Caco-2 (cell line): ENCODE measurements at places on chromosomes 12 and 14. TPM values are rescaled to one million over a fixed set of nuclear protein-coding genes. Genes with fewer than 3 reads are reported as not detected.
A peak's percentile ranks its signal among the peaks of the same experiment; 100 is the strongest.

KSR2 gene
- total RNA-seq = 0.42 and 0.66 TPM in 2 replicates

DNA sequence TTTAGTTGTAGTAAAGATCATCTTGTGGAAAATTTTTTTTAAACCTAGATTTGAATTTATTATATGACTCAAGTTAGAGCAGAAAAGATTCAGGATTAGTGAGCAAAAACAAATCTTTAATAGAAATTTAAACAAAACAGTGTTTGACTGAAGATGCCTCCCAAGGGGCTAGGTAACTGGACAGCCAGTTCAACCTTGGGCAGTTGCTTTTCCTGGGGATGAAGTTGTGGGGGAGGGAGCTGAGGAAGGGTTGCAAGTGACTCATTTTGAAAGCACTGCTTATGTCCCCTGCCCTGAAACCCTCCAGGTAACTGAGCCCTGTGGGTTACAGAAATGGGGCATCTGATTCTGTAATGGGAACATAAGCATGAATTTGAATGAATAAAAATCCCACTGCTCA is 13.1 kb downstream of the CFAP54 start:
- no peak for DNase-seq

DNA sequence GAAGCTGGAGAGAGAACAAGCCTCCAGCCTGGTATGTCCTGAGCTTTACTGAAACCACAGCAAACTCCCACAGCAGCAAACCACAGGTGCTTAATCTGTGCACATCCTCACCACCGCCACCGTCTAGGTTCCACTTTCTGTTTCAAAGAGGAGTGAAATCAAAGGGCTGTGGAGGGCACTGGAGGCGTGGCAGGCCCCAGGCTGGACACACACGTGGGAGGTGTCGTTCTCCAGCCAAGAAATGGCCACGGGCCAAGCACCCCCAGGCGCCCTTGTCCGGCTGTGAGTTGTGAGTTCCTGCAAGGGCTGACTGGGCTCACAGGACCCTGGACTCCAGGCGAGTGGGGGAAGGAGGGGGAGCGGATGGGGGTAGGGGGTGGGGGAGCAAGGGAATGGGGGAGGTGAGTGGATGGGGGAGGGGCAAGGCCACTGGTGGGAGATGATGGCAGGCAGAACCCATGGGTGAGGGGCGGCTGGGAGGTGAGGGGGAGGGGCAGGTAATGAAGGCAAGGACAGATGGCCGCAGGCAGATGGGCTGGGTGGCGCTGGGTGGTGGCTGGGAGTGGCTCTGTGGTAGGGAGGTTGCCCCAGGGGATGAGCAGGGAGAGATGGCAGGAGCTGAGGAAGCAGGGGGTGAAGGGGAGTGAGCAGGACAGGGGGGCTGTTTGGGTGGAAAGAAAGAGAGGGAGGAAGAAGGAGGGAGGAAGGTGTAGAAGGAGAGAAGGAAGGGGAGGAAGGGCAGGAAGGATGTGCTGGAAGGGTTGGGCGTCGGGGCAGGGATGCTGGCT is 86.7 kb downstream of the NCOR2 start:
- peak; percentile 58 for DNase-seq

PLEKHH1 gene
- total RNA-seq = 32.4 and 41.2 TPM in 2 replicates

APAF1 gene
- 13.4 and 16.5 TPM in 2 replicates for total RNA-seq

RD3L gene
- not detected in 2 replicates for total RNA-seq

DNA sequence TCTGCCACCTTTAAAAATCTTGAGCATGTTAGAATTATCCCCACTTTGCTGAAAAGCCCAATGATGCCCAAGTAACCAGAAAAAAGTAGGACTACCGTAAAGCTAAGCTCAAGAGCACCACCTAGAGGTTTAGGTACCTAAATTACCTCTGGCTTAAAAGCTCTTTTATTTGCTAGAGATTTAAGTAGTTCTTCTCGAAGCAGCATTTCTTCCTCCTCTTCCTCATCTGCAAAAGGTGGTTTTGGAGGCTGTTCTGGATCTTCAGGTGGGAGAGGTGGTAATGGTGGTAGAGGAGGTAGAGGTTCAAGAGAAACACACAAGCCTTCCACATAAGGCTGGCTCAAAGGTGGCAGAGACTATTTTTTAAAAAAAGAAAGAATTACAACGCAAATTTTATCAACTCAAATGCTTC is 26.9 kb downstream of the ZFC3H1 start:
- DNase-seq = peak; percentile 60

ITGA7 gene
- 46.1 and 47.0 TPM in 2 replicates for total RNA-seq

CDC42BPB gene
- total RNA-seq = 55.1 and 60.0 TPM in 2 replicates
